Urinary bladder (tissue), 4 donors: ENCODE measurements at places on chromosomes 7 and 10. TPM values are rescaled to one million over a fixed set of nuclear protein-coding genes. Genes with fewer than 3 reads are reported as not detected.

CNTNAP2 gene
- total RNA-seq: 23.3 TPM

DNA sequence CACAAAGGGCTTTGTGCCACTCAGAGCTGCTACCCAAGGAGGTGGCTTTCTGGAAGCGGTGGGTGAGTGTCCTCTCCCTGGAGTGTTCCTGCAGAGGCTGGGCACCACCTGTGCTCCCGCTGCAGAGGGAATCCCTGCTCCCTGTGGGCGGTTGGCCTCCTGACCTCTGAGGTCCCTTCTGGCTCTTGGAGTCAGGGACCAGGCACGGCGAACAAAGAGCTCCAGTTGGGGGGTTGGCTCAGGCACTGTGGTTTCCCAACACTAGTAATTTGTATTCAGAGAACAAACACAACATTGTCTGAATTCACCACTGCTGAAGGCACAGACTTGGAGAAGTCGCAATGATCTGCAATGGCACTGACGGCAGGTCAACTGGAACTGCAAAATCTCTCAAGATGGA is 328.9 kb downstream of the PRPF18 start:
- no peak for DNase-seq

DNA sequence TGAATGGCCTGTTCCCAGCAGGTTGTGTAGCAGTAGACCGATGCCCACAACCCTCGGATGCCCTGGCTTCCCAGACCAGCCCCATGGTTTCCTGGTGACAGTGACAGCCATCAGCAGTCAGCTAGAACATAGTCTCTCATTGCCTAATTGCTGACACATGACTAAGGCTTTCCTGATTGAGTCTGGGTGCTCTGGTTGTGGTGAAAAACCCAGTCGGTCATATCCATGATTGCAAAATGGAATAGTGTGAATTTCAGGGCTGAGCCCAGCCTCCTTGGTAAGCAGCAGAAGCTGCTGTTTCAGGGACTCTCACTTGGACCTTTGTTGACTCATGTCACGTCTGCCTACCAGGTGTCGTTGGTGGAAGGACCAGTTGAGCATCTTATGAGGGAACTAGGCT is 36.6 kb downstream of the POR start:
- no peak for DNase-seq

GRCh38 chr7:21185653-21186265 is 242.1 kb upstream of the SP4 start:
- DNase-seq: no peak

ARHGEF35 gene
- total RNA-seq: 6.5 TPM

GRCh38 chr7:1695800-1696454 is 25.9 kb downstream of the ELFN1 start:
- no peak for DNase-seq

DNA sequence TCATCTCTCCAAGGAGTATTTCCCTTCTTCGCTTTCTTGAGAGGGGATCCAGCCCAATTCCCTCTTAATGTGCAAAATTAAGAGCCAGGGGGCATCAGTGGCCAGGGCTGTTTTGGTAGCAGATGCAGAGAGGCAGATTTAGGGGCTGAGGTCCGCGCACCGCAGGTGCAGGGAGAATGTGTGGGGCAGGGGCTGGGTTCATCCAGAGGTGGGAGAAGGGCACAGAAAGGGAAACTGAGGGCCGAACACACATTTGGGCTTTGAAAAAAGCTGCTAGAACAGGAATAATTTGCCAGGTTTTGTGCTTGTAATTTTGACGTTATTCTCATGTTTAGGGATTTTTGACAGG is 6.5 kb upstream of the SHH start:
- DNase-seq: no peak

- no peak for DNase-seq
Observed at GRCh38 chr7:47474937-47475879, 106.7 kb downstream of the TNS3 start.
